ENCODE measurements at places on chromosomes 3 and 15. TPM values are rescaled to one million over a fixed set of nuclear protein-coding genes. Genes with fewer than 3 reads are reported as not detected.

Gene LYZL4
- total RNA-seq = not detected

Gene NCKIPSD
- 21.1 TPM for total RNA-seq

Gene ASTE1
- 6.8 TPM for total RNA-seq

Gene CAMKV
- not detected for total RNA-seq
